ENCODE measurements at places on chromosomes 11 and 22. TPM values are rescaled to one million over a fixed set of nuclear protein-coding genes. Genes with fewer than 3 reads are reported as not detected.
A peak's percentile ranks its signal among the peaks of the same experiment; 100 is the strongest.

Gene OR52K1
- not detected for total RNA-seq

Gene MPZL3
- 1.8 TPM for total RNA-seq

Gene ZNF280A
- not detected for total RNA-seq

Gene OR8G1
- not detected for total RNA-seq

Gene TSGA10IP
- total RNA-seq, result not detected

DNA sequence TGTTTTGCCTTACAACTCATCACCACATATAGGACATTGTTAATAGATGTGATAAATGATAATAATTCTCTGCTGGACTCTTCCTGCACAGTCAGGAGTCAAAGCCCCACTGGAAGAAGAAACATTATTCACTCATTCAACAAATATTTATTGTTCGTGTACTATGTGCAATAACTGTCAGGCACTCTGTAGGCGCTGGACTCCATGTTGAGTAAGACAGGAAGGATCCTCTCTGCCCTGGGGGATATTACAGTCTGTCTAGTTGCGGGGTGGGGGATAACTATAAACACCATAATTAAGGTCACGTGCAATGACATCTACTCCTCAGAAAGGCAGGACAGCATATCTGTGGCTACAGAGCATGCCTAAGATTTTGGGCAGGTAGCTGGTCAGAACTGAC lies 281.1 kb downstream of the FAT3 start:
- no peak for DNase-seq

GRCh38 chr22:24108073-24108472 lies 73.2 kb upstream of the SUSD2 start:
- DNase-seq, result no peak

DNA sequence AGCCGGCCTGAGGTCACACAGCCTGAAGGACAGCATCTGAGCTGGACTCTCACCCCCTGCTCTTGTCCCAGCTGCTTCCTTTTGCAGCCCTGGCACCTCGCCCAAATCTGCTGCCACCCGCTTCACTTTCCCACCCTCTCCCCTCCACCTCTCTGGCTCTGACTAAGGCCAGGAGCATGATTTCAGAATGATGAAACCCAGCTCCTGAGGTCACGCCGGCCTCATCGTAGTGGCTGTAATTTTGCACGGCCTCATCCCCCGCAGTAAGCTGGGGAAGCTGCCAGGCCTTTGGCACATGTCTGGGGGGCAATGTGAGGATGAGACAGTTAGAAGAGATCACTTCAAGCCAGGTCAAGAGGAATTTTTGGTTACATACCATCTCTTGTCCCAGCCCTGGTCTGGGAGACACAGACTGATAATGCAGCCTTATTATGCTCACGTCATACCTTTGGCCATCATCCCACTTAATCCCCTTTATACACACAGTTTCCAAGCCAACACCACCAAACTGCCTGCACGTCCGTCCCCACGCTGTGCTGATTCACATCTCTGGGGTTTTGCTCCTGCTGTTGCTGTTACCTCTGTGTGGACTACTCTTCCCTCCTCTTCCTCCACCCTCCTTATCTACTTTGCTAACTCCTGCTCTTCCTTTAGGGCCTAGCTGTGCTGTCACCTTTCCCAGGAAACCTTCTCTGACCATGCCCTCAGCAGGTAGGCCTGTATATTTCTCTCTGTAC lies 58.1 kb downstream of the CHRDL2 start:
- DNase-seq, result peak; percentile 87

- no peak for DNase-seq
Measured at GRCh38 chr11:133916784-133917440, 39.9 kb downstream of the IGSF9B start.

DNA sequence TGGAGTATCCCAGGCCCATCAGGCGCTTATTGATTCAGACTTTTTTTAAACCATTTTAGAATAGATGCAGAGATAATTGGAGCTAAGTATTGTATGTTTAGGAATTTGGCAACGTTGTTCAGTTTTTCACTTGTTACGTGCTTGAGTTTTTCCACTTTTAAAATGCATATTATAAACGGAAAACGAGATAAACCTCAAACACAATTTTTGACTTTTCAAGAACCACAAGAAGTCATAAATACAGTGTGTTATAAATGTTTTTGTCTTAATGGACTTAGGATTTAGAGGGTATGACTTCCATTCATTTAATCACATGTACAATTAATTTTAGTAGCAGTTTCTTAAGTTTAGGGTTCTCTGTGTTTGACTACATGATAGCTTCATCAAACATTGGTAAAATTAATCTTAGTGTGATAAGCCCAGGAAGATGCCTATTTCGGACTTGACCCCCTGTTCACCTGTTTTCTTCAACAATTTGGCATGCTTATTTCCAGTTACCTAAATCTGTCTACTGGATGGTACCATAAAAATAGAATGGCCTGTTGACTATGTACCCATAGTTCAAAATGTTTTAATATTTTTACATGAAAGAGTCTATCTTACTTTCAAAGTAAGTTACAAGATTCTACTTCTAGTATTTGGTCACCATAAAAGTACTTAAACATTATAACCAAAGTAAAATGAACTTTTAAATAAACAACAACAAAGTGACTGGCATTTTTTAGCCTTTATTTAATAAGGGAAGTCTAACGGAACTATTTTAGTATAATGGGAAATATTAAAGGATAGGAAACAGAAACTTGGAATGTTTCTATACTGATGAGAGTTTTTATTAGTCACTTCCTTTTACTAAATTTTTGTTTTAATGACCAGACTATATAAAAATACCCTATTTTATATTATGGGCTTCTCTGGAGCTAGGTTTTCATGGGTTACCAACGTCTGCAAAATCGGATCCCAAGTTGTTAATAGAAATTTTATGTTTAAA lies 1.4 kb downstream of the ZC3H12C start:
- DNase-seq, result no peak

DNA sequence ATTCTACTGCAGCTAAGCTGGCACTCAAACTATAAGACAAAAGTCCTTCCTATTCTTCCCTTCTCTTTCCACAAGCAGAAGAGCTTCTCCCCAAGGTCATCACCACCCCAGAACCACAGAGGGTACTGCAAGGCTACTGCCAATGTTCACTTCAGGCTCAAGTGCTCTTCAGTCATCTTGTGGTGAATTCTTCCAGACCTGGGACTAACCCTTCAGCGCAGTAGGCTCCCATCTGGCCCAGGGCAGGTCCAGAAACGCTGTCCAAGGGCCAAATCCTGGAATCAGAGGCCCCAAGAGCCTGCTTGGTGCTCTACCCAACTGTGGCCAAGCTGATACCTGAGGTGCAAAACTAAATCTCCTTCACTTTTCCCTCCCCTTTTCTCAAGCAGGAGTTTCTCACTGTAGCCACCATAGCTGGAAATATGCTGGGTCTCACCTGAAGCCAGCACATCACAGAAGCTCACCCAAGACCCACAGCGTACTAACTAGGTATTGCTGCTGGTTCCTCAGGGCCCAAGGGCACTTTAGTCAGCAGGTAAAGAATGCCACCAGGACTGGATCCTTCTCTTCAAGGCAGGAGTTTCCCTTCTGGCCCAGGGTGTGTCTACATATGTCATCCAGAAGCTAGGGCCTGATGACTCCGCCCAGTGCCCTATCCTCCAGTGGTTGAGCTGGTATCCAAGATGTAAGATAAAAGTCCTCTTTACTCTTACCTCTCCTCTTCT lies 27.8 kb downstream of the FCHSD2 start:
- DNase-seq, result no peak

DNA sequence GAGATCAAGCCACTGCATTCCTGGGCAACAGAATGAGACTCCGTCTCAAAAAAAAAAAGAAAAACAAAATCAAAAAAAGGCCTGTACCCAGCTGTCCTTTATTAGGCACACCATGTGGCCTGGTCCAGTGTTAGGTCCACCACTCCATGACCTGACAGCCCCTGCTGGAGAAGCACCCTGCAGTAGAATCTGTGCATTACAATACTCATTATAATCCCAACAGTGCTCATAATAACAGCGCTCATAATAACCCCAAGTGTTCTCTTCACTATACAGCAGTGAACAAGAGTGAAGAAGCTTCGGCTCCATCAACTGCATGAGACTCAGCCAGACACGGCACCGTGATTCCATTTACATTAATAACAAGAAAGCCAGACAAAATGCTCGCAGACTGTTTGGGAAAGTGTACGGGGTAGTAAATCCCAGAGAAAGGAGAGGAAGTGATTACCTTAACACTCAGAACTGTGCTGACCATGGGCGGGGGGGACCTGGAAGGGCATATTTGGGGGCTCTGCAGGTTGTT lies 8.9 kb upstream of the EHD1 start:
- no peak for DNase-seq

DNA sequence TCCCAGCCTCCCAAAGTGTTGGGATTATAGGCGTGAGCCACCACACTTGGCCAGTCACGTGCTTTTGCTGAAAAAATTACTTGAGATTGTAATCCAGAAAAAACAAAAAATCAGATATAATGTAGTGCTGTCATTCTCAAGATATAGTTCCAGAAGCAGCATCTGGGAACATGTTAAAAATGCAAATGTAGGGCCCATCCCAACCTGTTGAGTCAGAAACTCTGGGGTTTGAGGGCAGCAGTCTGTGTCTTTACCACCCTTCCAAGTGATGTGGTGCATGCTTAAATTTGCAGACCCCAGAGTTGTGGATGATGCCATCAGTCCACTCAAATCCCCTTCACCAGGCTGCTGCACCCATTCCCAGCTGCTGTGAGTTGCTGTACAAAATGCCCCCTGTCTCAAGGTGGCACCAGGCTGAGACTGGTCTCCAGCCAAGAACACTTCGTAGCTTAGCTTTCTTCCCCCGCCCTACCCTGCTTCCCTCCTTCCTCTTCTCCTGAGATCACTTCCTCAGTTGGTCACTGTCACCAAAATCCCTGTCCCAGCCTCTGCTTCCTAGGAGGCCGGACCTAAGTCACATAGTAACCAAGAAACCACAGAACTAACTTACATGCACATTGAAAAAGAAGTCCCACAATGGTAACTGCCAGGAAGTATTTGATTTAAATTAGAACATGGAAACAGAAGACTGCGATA lies 18.2 kb upstream of the ARRB1 start:
- DNase-seq, result peak; percentile 46

DNA sequence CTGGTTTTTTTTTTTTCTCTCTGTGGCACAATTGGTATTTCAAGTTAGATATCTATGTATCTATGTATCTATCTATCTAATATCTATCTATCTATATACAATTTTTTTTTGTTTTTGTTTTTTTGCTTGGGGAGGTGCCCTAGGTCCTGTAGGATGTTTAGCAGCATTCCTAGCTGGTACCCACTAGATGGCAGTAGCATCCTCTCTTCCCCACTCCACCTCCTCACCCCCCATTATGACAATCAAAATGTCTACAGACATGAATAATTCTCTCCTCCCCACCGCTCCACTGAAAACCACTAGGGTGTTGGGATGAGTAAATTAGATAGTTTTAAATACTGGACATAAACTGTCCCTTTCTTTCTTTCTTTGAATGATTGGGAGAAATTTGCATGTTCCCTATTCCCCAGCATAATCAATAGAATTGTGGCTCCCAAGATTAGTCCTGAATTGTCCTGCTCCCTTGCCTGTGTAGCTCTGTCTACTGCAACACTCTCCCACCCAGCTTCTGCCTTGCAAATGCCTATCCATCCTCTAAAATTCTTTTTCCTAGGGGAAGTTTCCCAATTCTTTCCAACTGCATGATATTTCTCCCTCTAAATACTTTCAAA lies 1152.4 kb downstream of the LRRC4C start:
- DNase-seq, result no peak

DNA sequence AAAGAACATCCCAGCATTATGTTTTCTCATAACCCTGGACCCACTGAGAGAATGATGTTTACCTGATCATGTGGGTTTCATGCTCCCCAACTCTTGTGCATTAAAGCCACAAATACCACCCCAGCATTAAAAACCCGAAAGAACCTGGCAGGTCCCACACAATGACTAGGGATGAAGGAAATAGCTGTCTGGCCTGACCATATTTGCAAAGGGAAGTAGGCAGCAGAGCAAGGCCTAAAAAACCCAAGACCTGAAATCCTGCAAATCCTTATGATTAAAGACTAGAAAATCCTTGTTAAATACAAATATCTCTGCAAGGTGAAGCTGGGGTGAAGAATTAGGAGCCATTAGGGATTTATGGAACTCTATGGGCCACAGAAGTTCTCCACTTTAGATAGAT lies 23.7 kb downstream of the PAK1 start:
- no peak for DNase-seq

GRCh38 chr11:28461338-28461737 lies 353.1 kb downstream of the METTL15 start:
- no peak for DNase-seq

DNA sequence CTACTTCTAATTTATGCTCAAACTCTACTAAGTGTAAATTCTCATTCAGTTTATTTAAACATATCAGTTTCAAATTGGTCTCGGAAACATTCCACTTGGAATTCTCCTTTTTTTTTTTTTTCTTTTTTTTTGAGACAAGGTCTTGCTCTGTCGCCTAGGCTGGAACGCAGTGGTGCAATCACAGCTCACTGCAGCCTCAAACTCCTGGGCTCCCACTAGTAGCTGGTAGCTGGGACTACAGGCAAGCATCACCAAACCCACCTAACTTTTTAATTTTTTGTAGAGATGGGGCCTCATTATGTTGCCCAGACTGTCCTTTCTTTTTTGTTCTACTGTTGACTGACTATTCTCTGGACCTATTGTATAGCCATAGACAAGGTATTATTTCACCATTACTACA lies 33.3 kb upstream of the CCDC81 start:
- no peak for DNase-seq

GRCh38 chr22:33271390-33272161 lies 213.4 kb upstream of the SYN3 start:
- peak; percentile 76 for DNase-seq

- DNase-seq, result no peak
Measured at GRCh38 chr11:109641549-109641948, 219.6 kb downstream of the C11orf87 start.

DNA sequence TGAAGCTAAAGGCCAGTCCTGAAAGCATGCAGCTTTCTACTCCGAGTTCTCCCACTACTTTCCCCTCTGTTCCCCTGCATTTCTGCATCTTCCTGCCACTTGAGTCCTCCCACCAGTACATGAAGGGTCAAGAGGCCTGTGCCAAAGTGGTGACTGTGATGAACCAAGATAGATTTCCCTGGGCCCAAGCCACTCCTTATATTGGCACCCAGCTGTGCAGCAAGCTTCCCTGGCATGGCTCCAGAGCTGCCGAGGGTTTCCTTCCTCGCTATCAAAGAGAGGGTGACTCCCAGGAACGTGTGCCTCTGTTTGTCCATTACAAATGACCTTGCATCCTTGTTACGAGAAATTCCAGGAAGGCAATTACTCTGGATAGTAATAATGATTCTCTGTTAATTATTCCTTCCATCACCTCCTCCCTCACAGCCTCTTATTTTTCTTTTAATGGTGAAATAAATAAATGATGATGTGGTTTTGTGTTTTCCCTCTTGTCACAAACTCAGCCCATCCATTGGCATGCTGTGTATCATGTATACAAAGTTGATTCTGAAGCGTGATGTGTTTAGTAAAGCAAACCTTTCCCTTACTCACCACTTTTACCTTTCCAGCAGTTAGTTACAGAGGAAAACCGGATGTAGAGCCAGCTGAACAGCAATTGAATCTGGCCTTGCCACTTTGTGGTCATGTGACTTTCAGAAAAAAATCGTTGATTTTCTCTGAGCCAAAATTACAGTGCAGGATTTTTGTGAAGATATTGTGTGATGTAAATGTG lies 8.3 kb downstream of the SRSF8 start:
- peak; percentile 85 for DNase-seq
